GM04503 (cell line): ENCODE measurements at places on chromosomes 12 and 14.

- DNase-seq = no peak
Measured at GRCh38 chr14:105894125-105894977, 368.0 kb downstream of the TMEM121 start.

- DNase-seq = no peak
Measured at GRCh38 chr12:6199531-6200255, 507 bp upstream of the CD9 start.

DNA sequence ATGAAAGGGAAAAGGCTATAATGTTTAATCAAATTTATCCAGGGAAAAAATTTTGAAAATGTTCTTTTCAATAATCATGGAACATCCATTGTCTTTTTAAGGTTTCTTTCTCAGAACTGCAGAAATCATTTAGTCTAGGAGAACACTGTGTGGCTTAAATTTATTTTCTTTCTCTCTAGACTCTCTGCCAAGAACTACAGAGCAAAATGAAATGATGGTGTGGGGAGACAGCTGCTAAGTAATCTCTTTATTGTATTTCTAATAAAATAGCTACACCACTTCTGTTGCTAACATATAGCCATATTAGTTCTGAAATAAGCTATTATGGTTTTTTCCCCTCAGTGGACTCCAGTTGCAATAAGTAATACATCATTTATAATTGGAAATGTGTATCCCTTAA is 120.9 kb downstream of the EFCAB11 start:
- no peak for DNase-seq

DNA sequence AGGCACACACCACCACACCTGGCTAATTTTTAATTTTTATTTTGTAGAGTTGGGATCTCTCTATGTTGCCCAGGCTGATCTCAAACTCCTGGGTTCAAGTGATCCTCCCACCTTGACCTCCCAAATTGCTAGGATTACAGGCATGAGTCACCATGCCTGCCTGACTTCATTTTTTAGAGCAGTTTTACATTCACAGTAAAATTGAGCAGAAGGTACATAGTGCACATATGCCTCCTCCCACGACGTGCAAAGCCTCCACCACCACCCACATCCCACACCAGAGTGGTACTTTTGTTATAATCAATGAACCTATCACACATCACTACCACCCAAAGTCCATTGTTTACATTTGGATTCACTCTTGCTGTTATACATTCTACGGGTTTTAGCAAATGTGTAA is 62.5 kb upstream of the PLEKHG3 start:
- no peak for DNase-seq

GRCh38 chr14:100056964-100057795 is 8.0 kb upstream of the EVL start:
- no peak for DNase-seq

DNA sequence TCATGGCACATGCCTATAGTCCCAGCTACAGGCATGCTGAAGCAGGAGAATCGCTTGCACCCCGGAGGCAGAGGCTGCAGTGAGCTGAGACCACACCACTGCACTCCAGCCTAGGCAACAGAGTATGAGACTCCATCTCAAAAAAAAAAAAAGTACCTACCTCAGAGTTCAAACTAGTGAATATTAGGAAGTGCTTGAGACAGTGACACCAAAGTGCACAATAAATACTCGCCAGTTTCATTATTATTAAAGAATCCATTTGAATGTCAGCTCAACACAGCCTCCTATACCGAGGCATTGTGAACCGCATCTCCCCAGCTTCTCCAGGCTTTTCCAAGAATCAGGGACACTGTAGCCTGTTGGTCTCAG is 5.0 kb downstream of the GAPDH start:
- DNase-seq = no peak

- no peak for DNase-seq
Measured at GRCh38 chr14:52370406-52370935, 56.4 kb downstream of the PTGER2 start.

GRCh38 chr12:40614923-40615322 is 77.3 kb upstream of the CNTN1 start:
- DNase-seq = no peak
